T-cell (primary cell): ENCODE measurements at places on chromosomes 7 and 10. TPM values are rescaled to one million over a fixed set of nuclear protein-coding genes. Genes with fewer than 3 reads are reported as not detected.

WDR86 gene
- total RNA-seq, result 7.2 TPM

ANKRD30A gene
- not detected for total RNA-seq

MRC1 gene
- 0.53 TPM for total RNA-seq

EN2 gene
- total RNA-seq, result not detected

- no peak for DNase-seq
Measured at GRCh38 chr7:138645284-138645683, 55.9 kb downstream of the SVOPL start.
